ENCODE measurements at places on chromosomes 2 and 18.

GRCh38 chr18:7772510-7772888, 205.4 kb downstream of the PTPRM start:
- DNase-seq: no peak

DNA sequence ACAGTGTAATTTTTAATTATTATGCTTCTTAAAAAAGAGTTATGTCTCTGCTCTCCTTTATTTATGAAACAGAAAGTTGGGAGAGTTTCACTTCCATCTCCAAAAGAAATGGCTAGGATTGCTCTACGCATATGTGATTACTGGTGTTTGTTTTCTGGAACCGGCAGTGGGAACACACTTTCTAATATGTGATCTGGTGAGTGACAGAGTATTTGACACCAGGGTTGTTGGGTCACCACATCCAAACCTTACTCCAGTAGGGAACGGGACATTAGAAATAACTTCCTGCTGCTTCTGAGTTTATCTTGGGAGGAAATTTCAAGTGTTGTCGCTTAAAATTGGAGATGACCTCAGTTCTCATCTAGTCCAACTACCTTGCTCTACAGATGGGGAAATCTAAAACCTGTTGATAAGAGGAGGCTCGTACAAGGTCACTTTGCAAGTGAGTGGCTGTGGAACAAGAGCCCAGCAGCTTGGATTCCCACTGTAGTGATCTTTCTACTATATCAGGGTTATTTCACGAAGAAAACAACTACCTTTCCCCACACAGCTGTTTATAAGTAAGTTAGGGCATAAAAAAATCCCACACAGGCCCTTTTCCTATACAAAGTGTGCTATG, 108.5 kb downstream of the TTC32 start:
- DNase-seq: no peak

- peak; percentile 24 for DNase-seq
Measured at GRCh38 chr2:121596221-121597080, 52.8 kb downstream of the CLASP1 start.

DNA sequence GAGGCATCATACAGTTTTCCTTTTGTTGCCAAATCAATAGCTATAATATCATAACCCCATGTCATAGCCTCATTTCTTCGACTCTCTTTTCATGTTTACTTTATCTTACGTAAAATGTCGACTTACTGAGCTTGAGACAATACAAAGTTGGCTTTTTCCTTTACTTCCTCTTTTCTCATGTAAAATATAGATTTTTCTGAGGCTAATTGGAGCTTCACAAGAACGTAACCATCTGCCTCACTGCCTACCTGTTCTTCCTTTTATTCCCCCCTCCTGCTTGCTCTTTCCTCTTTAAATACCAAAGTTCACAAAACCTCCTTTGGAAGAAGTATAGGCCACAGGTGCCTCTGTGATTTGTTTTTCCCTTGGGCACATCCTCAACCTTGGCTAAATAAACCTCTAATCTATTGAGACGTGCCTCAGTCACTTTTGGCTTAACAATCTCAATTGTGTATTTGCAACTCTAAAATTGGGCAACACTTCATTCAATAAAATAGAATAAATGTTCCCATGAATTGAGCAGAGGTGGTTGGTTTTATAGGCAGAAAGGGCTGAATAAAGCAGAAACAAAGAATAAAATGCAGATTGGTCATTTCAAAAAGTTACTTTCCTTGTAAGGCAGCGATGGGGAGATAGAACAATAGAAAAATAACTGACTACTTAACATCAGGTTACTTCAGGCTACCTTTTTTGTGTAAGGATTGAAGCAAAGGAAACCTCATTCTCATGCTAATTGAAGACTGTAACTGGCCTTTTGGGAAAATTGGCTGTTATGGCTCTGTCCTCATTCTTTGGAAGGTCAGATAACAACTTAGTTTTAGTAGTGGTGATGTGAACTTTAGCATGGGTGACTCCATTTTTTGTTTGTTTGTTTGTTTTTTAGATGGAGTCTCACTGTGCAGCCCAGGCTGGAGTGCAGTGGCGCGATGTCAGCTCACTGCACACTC, 21.3 kb downstream of the COMMD1 start:
- DNase-seq: no peak

GRCh38 chr2:217753460-217754200, 249.2 kb downstream of the TNS1 start:
- DNase-seq: no peak
